Activated effector memory CD4-positive, alpha-beta T cell treated with anti-CD3 and anti-CD28 coated beads, Interleukin-2, amount 50 U/mL, for 16 hours (primary cell): ENCODE measurements at places on chromosomes 11 and 22.

- DNase-seq: no peak
Measured at GRCh38 chr11:128620309-128621100, 33.1 kb upstream of the ETS1 start.

DNA sequence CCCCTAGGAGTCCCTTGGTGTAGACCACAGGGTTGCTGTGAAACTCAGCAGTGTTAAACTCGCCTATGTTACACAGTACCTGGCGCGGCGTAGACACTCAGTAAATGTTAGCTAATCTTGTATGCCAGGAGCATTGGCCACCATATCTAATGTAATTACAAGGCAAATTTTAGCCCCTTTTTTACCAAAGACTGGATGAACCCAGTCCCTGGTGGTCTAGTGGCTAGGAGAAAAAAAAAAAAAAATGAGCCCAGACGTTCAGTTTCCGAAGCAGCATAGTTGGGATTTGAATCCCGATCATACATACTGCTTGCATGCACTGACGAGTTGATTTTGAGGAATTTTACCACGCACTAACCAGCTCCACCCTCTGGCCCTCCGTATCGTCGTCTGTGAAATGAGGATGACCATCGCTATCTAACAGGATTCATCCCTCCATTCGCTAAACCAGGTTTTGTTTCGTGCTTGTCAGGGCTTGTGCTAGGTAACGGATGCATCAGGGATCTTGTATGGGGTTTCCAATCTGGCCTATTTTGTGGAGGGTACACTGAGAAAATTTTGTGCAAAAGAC, 688 bp downstream of the PTS start:
- DNase-seq: no peak

DNA sequence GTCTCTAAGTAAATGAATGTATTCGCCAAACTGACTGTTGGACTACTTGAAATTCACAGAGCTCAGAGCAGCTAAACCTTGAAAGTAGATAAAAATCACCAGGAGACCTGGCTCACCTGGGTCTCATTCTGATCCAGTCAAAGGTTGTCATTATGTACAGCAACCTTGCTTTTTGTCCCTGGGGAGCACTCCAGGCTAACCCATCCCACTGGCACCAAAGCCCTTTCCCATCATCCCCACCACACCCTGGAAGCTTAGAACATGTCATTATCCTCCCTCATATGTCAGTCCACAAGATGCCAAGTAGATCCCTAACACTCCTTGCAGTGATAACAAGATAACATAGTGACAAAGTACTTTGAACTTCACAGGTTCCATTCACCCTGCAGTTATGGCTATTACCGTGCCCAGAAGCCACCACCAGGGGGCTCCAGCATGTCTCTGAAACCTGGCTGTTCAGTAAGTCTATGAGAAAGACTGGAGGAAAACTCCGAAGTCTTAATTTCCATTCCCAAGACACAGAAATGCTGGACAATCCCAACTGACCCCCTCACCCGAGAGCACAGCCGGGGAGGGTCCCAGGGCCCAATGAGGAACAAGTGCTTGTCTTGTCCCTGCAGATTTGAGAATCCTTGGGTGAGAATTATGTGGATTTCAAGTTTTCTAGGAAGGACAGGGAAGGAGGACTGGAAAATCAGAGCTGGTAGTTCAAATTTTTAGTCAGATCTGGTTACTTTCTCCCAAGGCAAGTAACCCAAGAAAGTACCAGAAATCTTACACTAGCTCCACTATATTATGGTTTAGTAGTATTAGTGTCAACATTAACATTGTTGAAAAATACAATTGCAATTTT, 43.0 kb upstream of the USP47 start:
- peak; percentile 89 for DNase-seq

- DNase-seq: no peak
Measured at GRCh38 chr11:77438487-77438886, 35.4 kb downstream of the PAK1 start.

GRCh38 chr11:75905434-75905833, 90.4 kb downstream of the UVRAG start:
- no peak for DNase-seq

DNA sequence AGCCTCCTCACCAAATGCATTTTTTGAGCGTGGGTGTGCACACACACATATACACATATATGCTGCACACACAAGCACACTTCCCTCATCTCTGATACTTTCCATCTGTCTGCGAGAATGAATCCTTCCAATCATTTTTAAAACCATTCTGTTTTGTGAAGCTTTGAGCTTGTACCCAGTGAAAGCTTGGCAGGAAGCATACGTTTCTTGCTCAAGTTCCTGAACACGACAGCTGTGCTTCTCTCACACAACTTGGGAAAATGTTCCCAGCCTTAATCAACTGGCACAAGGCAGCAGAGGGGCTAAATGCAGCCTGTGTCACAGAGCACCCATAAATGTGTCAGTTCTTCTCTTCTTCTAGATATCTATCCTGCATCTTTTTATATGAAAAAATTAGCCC, 524.0 kb upstream of the KIRREL3 start:
- DNase-seq: no peak

DNA sequence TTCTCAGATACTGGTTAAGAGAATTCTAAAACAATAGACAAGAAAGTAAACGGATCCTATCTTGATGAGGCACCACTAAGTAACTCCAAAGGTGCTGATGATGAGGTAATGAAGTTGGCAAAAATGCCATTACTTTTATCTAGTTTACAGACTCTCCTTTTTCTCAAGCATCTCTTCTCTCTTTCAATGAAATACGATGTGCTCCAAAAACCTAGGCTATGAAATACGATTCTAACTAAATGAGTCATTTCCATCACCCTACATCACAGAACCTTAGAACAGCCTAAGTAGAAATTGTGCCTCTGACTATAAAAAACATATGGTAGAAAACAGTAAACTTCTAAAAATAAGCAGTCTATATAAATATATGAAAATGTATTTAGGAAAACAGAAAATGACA, 58.9 kb upstream of the ARHGAP32 start:
- DNase-seq: no peak

DNA sequence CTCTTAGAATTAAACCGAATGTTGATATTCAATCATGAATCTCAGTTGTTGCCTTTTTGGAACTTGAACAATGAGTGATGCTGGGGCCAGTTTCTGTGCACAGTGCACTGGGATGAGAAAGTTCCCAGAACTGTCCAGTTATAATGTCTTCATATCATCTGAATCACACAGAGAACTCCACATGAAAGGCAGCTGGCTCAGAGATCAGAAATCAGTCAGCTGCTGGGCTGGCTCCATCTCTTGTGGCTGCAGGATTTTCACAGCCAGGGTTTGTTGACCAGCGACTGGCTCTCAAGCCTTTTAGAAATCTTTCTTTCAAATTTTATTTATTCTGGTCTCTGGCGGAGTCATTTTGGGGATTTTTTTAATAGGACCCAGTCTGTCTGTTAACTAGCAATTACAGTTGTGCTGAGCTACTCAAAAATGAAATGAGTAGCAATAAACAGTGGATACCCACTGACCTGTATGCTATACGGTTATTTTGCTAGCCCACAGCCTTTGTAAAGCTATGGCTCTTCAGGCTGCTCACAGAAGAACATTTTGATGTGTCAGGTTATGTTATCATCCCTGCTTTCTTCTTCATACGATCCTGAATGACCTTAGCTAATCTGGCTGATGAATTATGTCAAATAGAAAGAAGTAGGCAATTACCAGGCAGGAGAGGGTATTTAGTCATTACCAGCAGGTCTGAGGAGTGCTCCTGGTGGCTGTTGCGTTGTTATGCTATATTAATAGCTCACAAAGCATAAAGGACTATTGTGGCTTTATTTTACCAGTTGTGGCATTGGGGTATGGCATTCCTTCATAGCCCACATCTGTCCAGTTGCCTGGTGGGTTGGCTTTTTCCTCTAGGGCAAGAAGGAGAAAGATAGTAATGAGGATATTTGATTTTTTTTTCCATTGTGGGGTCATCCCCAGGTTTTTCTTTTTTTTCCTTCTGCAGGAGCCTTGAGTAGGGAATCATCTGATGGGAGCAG, 3.6 kb downstream of the FAT3 start:
- DNase-seq: no peak

DNA sequence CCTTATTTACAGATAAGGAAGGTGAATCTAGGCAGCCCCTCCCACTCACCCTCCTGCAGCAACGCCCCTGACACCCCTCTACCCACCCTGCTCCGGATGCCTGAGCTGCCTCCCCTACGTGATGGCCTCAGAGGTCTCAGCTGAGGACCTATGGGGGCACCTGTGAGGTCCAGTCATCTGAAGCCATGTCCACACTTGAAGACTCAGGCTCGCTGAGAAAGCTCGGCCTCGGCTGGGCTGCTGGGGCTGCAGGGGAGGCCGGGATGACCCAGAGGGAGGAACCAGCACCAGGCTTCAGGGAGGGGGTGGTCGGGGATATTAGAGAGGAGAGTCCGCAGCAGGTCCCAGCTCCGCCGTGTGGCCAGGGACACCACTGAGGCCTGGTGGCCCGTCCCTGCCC, 92.8 kb downstream of the BRD1 start:
- peak; percentile 41 for DNase-seq

- no peak for DNase-seq
Measured at GRCh38 chr11:95255251-95256145, 24.5 kb upstream of the SESN3 start.

DNA sequence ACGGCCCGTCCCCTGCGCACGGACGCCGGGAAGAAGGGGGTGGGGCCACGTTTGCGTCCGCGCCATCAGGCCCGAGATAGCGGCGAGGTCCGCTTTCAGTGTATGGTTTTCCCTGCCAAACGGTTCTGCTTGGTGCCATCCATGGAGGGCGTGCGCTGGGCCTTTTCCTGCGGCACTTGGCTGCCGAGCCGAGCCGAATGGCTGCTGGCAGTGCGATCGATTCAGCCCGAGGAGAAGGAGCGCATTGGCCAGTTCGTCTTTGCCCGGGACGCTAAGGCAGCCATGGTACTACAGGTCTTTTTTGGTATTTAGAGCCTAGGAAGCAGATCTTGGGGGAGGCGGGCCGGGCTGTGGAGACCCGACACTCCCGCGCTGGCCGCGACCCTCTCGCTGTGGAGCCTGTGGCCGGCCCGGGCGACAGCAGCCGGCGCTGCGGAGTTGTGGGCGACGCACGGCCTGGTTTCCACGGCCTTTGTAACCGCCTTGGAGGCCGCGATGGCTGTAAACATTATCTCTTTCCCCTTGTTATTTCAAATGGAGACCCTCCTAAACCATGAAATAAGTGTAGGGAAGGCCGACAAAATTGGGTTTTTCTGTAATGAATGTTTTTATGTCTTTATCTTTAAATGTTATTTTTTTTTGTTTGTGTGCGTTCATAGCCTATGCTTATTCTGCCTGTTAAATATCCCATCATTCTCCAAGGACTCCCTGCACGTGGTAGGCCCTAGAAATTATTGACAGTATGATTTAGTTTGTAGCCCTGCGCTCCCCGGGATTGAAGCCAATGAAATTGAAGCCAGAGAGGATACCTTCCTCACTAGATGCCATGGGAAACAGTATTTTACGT, at the start of gene AASDHPPT:
TSS of gene AASDHPPT (plus strand) at position 54 of the 847 bp plus-strand sequence. CDS start at position 103, 49 bp downstream.
- DNase-seq: no peak

DNA sequence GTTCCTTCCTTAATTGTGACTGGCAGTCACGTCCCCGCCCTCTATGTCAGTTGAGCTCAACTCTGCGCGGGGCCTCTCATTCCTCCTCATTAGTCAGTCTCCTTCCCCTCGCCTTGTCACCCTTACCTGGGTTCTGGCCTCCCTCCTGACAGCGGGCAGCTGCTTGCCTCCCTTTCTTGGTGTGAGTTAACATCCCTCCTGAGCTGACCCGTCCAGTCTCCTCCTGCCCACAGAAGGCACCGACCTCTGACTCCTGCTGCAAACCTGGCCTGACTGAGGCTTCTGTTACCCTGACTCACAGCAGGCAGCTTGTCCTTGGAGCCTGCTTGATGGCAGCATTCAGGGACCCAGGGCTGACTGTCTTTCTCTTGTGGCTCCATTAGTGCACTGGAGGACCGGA, 45.2 kb downstream of the GRIK4 start:
- no peak for DNase-seq

DNA sequence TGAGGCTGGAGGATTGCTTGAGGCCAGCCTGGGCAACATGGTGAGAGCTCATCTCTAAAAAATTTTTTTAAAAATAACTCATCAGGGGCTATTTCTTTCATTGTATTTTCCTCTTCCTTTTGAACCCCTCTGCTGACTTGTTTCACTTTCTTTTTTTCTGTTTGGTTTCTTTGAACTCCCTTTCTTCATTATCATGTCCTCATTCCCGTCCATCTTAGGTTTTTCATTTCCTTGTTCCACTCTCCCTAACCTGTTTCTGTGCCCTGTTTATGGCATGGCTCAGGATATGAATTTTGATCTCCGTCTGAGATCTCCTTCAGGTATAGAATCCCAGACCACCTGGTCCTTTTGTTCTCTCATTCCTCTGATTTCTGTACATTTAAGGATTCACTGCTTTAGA, 12.5 kb downstream of the MARK2 start:
- no peak for DNase-seq
